ENCODE measurements at places on chromosomes 6 and 20.
A peak's percentile ranks its signal among the peaks of the same experiment; 100 is the strongest.

DNA sequence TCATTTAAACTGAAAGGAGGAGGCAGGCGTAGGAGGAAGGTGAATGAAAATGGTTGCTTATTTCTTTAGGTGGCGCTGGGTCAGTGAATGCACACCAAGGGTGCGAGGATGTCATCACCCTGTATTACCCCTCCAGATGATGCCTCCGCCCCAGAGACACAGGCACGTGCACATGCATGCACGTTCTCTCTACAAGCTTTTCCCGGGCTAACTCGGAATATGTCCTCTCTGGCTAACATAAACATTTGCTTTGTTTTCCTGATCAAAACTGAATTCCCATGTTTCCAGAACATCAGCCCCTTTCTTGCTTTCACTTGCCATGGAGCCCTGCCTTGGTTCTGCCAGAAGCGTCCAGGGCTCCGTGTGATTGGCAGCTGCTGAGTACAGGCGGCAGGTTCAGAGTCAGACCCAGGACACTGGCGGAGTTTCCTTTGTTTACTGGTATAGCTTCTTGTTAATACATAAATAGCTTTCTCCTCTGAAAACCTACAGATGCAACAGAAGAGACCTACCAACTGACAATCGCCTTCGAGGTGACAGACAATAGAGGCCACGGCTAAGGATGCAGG, 131.2 kb upstream of the RPS6KA2 start:
- DNase-seq = no peak

DNA sequence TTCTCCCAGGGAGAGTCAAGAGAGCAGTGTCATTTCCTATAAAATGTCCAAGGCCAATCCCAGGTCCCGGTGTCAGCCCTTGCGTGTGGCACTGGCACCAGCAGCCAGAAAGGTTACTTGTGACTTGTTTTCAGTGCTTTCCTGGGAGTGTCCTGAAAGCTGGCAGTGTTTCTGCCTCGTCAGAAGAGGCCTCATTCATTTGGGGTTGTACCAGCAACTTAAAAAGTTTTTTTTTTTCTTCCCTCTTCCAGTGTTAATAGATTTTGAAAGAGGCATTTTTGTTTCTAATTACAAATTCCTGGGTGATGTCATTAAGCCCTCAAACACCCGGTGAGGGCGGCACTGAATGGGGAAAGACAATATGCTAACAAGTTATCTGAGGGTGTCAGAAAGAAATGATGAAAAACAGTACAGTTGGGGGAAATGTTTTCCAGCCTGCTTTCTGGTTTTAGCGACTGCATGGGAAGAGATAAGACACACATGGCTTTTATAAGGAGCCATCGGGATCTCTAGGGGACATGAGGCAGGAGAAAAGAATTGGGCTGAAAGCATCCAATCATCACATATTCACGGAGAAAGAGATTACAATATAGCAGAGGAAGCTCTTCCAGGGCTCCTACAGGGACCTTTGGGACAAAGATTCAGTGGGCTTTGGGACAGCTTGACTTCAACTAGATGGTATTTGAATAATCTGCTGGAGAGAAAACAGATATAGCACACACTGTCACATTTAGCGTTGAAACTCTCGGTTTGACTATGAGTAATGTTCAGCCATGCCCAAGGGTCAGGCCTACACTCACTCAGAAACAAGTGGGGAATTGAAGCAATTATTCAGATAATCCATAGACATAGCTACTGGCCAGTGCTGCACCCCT, 153.0 kb downstream of the BCAS1 start:
- DNase-seq = no peak

DNA sequence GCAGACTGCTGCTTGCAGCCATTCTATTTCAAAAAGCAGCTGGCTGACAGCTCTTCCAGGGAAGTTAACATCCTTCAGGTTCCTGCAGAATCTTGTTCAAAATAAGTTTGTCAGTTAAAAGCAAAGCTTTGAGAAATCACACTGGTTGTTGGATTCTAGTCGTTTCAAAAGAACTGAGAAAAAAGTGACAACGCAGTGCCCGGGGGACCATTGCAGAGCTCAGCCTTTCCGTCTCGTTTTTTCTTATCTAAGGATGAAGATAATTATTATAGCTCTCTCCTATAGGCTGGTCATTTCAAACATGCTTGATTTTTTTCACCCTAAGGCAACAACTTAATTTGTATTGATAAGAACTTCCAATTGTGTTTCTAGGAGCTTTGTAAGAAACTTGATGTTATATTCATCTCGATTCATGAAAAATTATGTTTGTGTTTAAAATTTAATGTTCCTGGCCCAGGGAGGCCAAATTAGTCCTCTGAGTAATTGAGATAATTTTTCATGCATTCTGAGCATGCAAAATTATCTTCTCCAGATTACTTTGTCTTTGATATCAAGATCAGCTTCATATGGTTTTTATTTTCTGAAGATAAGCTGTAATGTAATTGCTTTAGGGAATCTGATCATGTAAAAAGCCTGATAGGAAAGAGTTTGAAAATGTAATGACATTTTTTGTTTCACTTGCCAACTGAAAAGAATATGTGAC, 58.4 kb downstream of the SNAP25 start:
- no peak for DNase-seq

- no peak for DNase-seq
These were observed 4.6 kb downstream of the CYP24A1 start for GRCh38 chr20:54168961-54169862.

DNA sequence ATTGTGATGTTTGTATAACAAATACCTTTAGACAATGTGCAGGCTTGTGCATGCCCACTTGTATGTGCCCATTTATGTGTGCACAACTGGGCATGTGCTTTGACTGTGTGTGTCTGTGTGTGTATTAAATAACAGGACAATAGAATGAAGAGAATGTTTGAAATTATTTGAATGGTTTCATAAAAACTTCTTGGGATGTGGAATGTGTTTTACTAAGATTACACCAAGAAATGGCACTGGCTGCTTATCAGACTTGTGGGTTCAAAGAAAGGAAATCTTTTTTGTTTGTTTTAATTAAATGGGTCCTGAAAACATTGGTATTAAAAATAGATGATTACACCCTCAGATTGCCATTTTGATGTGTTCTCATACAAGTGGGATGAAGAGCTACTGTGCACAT, 191.6 kb upstream of the CCN2 start:
- no peak for DNase-seq

DNA sequence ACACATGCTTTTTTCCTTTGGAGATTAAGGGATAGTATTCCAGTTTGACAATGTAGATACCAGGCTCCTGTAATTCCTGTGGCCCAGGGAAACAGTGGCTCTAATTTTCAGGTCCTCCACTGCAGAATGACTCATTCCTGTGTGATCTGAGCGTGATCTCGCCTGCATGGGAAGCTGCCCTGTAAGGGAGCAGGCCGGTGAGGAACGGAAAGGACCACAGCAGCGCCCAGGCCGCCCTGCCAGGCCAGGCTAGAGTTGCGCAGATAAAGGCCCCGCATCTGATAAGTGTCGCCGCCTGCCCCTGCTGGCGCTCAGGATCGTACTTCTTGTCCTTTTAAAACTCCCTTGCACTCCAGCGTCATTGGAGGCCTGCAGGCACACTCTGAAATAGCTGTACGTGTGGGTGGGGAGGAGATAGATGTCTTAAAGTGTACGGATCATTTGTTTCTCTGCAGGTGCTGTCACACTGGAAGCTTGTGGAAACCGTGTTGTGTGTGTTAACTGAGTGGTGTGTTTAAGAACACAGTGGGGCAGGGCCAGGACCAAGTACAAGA, 60.7 kb downstream of the SYNJ2 start:
- no peak for DNase-seq

DNA sequence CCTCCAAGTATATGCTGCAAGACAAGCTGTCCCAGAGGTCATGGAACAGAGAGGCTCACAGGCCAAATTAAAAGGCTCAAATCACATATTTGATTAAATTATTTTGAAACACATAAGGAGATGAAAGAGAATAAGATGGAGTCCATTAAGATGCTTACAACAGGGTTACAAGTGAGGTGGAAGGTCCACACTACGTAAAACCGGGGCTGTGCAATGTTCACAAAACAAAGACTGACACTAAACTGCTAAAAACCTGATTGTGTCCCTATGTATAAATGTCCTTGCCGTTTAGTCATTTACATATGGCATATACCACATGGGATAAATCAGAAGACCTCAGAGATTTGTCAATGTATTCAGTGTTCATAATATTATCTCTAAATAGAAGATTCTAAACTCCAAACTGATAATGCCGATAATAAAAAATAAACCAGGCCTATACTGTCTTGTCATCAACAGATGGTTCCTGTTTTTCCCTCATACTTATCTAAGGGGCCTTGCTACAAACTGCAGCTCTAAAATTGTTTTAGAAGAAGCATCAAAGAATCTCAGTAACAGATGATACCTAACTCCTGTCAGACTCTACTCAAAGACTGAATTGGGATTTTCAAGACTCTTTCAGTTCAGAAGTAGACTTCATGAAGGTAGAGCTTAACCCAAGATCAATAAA, 51.8 kb upstream of the RIPOR2 start:
- DNase-seq = no peak

DNA sequence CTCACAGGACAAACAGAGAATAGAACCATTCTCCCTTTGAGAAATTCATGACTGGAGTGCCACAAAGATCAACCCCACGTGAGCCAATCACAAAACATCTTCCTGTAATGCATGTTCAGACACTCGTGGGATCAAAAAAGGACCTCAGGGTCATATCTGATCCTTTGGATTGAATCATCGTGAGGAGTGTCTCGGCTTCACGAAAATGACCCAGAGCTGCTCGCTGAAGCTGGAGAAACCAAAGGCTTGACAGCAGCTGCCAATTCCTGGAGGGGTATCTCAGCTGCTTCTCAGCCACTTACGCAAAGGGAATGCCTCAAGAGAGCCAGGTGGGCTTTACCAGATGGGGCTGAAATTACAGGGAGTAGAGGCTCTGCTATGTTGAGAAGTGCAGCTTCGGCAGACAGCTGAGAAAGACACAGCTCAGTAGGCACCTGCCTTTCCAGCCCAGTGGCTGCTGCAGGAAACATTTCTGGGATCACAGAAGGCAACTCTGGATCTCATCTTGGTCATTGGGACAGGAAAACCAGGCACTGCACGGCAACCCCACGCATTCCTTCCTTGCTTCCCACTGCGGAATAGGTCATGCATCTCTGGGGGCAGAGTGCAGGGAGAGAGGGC, 813.1 kb downstream of the KIF16B start:
- DNase-seq = no peak

DNA sequence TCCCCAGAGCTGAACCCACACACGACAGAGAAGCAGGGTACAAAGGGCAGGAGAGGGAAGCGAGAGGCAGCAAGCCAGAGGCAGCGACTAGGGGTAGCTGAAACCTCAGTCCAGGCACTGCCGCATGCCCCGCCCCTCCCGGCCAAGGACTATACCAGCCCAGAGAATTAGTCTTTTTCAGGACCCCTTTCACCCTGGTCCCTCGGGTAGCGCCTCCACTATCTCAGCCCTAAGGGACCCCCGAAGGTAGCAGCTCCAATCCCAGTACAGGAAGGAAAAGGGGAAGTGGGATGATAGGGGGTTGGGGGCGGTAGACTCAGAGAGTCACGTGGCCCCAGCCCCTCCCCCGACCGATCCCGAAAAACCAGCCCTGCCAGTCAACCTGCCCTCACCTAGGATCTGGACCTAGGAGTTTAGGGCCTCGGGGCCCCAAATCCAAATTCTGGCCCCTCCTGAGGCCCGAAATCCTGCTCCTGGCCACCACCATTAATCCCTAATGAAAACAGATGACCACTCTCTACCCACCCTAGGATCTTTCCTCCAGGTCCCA, 1.3 kb downstream of the RGL2 start:
- no peak for DNase-seq

DNA sequence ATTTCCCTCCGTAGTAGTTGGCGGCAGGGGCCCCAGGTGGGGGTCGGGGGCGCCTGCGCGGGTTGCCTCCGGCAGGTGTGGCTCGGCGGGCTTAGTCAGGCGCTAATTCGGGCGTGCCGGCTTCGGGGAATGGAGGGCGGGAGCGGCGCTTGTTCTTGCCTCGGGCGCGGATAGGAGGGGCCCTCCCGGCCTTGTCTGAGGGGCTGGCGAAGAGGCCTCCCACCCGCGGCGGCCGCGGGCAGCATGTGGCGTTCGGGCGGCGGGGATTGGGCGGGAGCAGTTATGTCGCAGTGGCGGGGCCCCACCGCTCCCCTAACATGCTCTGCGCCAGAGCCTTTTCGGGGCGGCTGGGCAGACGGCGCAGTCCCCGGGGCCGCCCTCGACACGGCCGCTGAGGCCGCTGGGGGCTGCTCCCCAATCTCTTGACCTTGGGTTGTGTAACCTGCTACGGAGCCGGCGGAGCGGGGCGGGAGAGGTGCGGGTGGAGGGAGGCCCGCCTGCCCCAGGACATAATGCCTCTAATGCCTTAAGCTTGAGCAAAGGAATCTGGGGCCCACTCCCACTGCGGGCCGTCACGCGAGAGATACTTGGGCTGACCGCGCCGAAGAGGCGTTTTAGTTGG, 1.1 kb downstream of the AMD1 start:
- DNase-seq = peak; percentile 7

GRCh38 chr6:151721146-151721545, 86.3 kb upstream of the ESR1 start:
- DNase-seq = no peak

DNA sequence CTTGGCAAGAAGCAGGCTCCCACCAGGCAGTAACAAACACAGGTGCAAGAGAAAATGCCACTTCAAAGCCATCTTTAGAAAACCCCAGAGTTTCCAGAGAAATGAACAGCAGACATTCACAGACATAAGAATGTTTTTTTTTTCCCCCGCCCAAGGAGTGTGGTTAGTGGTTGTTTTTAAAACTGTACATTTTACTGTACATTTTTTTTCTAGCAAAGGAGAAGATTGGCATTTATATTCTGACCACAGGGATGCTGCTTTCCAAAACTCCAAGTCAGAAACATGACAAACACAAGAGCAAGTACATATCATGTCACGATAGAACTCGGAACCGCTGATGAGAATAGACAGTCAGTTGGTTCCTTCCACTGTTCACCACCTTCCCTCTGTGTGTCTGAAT, 197.9 kb downstream of the LRFN2 start:
- no peak for DNase-seq

All from DMS153 (cell line).